Thoracic aorta (tissue), 2 donors: ENCODE measurements at places on chromosomes 6 and 20. TPM values are rescaled to one million over a fixed set of nuclear protein-coding genes. Genes with fewer than 3 reads are reported as not detected.

DNA sequence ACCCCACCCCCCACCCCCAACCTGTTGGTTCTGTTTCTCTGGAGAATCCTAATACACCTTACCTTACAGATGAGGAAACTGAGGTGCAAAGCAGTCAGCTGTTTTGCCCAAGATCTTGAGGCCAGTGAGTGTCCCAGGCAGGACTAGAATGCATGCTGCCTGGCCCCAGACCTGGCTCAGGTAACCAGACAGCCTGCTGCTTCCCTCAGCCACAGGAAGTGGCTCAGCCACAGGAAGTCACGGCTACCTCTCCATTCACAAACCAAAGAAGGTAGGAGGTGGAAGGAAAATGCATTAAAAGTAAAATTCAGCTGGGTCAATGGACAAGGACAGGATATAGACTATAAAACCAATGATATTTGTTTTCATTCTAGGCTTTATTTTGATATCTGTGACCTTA lies 517.6 kb downstream of the CD83 start:
- DNase-seq: no peak

PDE7B gene
- 13.2 TPM for total RNA-seq

FAM217A gene
- not detected for total RNA-seq

CLPSL2 gene
- total RNA-seq: not detected

GRCh38 chr20:6702144-6702543 lies 65.3 kb upstream of the BMP2 start:
- no peak for DNase-seq

- no peak for DNase-seq
Measured at GRCh38 chr6:152136449-152136825, 329.0 kb downstream of the ESR1 start.
